T-helper 1 cell (primary cell): ENCODE measurements at places on chromosomes 6 and 20.

DNA sequence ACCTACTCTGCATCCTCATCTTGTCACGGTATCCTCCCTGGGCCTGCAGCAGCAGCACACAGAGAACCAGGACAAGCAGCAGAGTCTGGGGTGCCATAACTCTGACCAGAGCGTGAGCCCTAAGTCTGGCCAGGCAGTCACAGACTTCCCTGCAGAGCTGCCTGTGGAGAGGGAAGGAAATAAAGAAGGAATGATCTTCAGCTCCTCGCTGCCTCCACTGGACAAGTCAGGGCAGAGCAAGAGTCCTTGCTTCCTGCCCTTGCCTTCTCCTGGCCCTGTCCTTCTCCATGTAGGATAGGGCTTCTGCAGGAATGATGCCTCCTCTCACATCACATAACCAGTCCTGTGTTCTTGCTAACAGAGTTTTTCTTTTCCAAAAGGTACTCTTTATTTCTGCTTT is 15.9 kb upstream of the WFDC11 start:
- DNase-seq, result no peak

GRCh38 chr6:12401200-12401599 is 111.0 kb downstream of the EDN1 start:
- DNase-seq, result no peak

DNA sequence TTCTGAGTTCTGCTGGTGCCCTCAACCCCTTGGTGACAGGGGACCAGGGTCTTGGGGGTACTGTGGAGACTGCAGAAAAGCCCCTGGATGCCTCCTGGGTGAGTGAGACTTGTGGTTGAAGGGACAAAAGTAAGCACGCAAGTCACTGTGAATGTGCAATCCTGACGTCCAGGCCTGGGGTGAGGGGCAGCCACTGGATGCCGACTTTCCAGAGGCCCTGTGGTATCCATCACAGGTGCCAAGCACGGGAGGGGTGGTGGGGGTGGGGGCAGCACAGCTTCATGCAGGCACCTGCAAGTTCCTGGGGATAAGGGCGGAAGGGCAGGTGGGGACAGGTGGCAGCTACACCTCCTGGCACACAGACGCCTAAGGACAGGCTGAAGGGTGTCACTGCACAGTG is 20.1 kb upstream of the UBE2V1 start:
- no peak for DNase-seq

DNA sequence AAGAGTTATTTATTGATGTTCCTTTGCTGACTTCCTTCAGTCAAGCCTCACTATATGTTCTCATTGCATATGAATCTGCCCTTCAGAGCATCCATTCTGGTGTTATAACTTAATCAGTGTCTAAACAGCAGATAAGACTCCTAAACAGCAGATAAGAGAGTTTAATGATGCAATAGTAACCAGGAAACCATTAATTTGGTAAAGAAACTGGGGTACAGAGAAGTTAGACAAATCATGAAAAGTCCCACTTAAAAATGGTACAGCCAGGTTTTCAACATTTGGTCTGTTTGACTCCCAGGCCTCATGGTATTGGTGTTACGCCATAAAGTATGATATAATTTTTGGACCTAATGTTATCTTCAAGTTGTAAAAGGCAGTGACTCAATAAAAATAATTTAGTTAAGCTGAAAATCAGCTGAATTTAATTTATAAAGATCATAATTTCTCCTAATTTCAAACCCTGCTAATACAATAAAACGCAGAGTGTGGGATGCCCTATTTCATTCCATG is 127.4 kb upstream of the DST start:
- DNase-seq, result no peak

GRCh38 chr20:20210327-20210726 is 157.6 kb upstream of the INSM1 start:
- no peak for DNase-seq

DNA sequence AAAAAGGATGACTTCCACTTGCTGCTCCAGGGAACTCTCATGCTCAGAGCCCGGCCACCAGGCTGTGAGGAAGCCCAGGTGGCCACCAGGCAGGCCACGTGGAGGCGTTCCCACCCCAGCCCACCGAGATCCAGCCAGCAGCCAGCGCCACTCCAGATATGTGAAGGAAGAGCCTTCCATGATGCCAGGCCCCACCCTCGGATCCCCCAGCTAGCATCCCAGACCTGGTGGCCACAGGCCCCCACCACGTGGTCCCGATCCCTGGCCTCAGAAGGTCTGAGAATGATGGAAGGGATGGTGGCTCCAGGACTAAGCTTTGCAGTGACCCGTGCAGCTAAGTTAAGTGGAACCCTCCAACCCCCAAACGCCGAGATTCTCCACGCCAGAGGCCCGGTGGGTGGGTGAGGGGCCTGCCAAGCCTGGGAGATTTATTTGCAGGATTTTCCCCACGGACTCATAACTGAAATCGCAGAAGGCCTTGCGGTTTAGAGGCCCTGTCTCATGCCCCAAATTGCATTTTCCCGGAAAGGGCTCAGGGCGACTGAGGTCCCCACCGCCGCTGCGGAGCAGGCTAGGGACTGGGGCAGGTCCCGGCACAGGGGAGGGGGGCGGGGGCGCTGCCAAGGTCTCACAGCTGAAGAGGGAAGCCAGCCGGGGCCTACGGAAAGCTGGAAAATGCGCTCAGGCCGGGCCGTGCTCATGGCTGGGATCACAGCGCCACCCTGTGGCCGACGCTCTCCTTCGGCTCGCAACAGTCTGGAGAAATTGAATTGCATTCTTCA is 31.1 kb upstream of the CST7 start:
- DNase-seq, result peak; percentile 31

DNA sequence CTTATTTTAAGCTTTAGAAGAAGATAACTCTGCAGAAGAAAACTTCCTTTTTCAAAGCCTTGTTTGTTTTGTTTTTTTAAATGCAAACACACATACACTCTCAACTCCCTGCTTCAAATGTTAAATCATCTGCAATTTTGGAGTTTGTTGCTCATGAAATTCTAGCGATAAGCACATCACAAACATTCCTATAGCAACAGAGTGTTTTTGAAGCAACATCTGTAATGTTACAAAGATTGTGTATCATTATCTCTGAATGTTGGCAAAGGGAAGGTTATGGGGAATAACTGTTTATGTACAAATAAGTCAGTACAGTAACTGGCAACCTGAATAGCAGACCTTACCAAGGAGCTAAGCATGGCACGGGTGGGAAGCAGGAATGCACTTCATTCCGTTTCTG is 84.8 kb upstream of the MRPS10 start:
- no peak for DNase-seq

DNA sequence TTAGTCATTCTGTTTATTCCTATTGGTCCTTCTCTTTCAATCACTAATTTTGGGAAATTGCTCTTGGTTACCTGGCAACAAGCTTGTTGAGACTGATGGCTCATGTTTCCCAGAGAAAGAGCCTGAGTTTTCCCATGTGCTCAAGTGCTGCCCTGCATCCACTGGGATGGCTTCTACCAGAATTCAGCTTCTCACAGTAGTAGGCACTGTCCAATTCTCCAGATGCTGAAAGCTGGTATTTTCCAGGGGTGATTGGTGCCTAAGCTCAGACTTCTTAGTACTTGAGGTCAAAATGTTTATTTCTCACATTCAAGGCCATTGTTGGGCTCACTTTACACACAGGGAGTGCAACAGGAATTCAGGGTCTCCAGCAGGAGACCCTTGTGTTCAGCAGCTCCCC is 29.1 kb upstream of the SLC2A12 start:
- DNase-seq, result no peak

GRCh38 chr6:113642714-113643406 is 214.3 kb upstream of the MARCKS start:
- DNase-seq, result no peak

- DNase-seq, result no peak
Measured at GRCh38 chr20:11734431-11734830, 183.3 kb upstream of the BTBD3 start.

GRCh38 chr6:109740787-109741186 is 49.7 kb downstream of the FIG4 start:
- DNase-seq, result no peak

DNA sequence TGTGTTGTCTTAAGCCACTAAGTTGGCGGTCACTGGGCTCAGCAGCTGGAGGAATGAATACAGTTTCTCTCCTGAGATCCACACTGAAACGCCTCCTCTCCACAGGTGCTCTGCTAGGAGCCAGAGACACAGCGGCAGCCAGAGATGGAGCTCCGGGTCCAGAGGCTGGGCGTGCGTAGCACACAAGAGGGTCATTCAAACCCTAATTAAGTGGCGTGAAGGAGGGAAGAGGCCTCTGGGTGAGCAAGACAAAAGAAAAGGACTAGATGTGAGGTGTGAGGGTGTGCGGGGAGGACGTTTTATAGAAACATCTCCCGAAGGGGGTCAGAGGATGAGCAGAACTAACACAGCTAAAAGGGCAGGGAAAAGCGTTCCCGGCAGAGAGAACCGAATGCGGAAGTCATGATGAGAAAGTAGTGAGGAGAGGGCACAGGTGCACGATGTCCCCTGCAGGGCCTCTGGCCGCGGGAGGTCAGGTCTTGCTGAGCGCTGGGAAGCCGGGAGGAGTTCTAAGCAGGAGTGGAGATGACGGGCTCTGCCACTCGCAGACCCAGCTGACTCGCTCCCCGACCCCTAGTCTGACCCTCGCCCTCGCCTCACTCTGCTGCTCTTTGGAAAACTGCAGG is 54.4 kb downstream of the BMP7 start:
- no peak for DNase-seq
